ENCODE measurements at places on chromosomes 16 and 17.

DNA sequence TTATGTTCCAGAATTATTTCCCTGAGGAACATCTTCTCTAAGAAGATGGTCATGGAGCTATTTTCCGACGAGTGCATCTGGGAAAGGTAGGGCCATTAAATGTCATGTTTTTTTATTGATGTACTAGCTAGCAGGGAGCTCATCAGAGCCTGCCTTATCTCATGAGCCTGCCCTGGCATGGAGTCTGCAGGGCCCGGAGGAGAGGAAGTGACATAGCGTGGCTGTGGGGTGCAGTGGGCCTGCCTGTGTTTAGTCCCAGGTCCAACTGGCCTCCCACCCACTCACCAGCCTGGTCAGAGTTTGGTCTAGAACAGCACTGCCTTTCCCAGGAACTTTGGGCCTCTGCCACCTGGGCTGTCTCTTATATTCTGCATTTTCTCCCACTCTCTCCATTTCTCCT, 389.8 kb downstream of the SNX29 start:
- no peak for DNase-seq

DNA sequence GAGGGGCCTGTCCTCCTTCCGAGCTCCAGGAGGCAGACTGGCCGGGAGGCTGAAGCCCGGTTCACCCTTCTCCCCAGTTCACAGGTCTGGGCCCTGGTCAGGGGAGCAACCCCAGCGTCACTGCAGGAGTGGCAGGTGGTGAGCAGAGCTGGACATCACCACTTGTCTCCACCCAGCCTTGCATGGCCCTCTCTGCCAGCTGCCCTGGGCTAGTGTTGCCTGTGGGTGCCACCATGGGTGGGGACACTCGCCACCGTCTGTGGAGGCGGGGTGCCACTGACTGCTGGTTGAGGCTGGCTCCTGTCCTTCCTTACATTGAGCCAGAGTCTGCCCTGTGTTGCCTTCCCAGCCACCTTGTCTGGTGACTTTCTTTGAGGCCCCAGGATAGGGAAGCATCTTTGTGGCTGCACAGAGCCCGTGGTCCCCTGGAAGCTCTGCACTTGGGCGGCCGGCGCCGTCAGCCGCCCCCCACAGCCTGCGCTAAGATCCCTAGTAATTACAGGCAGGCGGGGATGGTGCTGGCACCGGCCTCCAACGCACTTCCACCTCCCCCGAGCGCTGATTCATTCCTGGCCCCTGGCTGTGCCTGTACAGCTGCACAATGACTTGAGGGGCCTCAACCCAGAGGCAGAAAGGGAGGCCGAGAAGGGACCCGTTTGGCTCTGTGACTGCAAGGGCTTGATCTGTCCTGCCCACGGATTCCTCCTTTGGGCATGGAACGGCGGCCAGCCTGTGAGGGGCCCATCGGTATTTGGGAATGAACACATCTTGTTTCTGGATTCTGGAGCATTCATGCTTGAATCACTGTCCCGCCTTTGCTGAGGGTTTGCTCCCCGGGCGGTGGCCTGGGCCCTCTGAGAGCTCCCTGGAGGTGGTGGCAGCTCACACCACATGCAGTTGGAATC, 5.2 kb downstream of the BAIAP2 start:
- no peak for DNase-seq

DNA sequence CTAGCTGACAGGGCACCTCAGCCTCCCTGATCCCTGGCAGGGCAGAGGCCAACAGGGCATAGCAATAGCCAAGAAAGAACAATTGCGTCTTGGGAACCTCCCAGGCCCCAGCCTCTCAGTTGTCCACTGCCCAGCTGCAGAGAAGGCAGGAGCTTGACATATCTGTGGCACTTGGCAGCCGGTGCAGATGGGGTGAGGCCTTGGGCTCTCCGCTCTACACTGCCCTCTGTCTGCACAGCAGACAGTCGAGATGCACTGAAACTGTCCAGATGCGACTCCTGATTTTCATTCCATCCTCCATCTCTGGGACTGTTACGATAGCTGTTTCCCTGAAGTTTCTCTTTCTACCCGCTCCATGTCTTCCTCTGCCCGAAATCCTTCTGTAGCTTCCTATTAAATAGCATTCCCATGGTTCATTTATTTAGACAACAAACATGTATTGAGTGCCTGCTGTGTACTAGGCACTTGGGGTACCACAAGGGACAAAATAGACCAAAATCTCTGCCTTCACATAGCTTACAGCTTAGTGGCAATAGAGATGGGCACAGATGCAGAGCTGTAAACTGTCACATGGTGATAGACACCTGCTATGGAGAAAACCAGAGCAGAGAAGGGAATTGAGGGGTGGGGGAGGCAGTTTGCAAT, 3.3 kb downstream of the POLR3E start:
- no peak for DNase-seq

DNA sequence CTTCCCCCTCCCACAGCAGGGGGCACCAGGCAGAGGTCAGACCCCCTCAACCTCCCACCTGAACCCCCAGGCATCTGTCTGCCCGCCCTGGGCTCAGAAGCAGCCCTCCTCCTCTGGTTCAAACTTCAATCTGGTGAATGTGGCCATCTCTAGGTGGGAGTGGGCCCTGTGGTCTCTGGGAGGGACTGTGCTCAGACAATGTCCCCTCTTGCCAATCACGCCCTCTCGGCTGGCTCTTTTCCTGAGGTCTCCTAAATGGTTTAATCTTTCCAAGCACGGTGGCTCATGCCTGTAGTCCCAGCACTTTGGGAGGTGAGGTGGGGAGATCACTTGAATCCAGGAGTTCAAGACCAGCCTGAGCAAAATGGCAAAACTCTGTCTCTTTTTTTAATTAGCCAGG, 15.2 kb downstream of the LITAF start:
- no peak for DNase-seq

GRCh38 chr16:57752581-57753447, 17.2 kb downstream of the KATNB1 start:
- no peak for DNase-seq

DNA sequence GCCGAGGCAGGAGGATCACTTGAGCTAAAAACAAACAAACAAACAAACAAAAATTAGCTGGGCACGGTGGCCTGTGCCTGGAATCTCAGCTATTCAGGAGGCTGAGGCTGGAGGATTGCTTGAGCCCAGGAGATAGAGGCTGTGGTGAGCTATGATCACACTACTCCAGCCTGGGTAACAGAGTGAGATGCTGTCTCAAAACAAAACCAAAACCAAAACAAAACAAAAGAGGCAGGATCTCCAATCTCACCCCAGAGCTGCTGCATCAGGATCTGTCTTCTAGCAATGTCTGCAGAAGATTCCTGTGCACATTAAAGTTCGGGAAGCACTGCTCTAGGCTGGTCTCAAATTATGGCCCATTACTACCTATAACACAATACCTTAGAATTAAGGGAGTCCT, 43.1 kb downstream of the MAP2K6 start:
- no peak for DNase-seq

GRCh38 chr16:85003076-85003475, 8.3 kb downstream of the ZDHHC7 start:
- no peak for DNase-seq

- no peak for DNase-seq
Measured at GRCh38 chr17:58997756-58998553, 108.7 kb downstream of the TRIM37 start.

GRCh38 chr16:84680165-84680842, 19.5 kb upstream of the USP10 start:
- no peak for DNase-seq

DNA sequence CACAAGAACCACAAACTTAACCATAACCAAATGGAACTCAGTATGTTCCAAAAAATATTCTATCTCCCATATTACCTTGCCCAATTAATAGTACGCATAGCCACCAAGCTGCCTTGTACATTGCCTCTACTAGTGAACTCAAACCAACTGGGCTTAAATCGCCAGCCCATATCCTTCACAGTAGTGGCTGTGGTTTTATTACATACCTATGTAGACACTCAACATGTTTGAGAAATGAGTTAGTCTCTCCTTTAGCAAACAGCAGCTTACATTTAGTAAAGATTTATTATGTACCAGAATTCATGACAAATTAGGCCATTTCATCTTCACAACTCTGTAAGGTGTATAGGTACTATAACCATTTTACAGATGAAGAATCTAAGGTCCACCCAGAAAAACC, 41.4 kb downstream of the GRB2 start:
- no peak for DNase-seq

DNA sequence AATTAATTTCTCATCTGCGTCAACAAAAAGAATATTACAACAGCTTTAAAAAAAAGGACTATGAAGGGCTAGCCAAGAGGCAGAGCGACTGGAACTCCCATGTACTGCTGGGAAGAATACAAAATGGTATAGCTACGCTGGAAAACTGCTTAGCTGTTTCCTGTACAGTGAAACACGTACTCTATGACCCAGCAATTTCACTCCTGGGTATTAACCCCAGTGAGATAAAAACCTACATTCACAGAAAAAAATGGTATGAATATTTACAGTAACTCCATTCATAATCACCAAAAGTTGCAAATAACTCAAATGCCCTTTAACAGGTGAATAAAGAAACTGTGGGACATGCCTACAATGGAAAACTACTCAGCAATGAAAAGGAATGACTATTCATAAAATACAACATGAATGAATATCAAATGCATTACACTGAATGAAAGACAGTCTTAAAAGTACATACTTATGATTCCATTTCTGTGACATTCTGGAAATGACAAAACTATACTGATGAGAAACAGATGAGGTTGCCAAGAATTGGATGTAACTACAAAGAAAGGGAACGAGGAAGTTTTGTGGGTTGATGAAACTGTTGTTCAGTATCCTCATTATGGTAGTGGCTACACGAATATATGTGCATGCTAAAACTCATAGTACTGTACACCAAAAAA, 27.6 kb downstream of the CMTM4 start:
- no peak for DNase-seq

- DNase-seq, result no peak
Measured at GRCh38 chr16:24246911-24247607, 9.1 kb upstream of the CACNG3 start.

GRCh38 chr16:85862476-85863383, 36.2 kb upstream of the IRF8 start:
- no peak for DNase-seq

- DNase-seq, result no peak
Measured at GRCh38 chr17:9484789-9485188, 90.8 kb downstream of the STX8 start.

DNA sequence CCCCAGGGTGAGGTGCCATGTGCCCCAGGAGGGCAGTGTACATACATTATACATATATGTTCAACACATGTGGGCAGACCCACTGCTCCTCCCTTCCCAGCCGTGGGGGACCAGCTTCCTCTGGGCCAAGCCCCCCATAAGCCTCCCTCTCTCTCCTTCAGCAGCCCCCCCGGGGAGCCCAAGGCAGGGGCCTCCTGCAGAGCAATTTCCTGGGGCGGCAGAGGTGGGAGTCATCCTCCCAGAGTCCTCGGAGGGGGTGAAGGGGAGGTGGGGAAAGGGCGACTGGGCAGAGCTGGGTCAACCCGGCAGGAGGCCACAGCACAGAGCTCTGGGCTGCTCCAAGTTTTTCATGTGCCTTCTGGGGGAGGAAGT, 235.1 kb downstream of the ZNF423 start:
- no peak for DNase-seq

DNA sequence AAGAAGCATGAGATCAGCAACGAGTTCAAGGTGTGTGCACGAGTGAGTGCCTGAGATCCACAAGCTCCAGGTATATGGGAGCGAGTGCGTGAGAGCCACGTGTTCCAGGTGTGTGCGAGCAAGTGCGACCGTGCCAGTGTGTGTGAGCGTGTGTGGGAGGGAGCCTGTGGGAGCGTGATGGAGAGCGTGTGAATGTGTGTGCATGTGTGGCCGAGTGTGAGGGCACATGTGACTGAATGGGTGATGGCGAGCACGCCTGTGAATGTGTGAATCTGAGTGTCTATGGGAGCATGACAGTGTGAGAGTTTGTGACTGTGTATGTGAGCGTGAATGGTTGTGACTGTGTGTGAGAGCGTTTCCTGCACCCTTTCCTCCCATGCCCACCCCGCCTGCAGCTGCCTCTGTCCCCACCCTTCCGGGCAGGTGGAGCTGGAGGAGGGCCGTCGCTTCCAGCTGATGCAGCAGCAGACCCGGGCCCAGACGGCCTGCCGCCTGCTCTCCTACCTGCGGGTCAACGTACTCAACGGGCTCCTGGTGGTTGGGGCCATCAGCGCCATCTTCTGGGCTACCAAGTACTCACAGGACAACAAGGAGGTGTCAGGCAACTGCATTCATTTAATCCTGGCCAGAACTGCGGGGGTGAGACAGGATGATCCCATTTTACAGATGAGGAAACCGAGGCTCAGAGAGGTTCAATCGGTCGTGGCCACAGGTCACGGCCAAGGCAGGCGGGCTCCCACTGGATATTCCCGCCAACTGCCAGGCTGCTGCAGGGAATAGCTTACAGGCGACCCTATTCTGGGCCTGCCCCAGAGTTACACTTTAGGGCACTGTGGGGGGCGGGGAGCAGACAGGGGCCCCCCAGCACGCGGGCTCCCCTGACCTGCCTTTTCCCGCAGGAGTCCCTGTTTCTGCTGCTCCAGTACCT, 3.7 kb downstream of the TMC8 start:
- no peak for DNase-seq

GRCh38 chr16:57012353-57012752, 23.0 kb downstream of the NLRC5 start:
- DNase-seq, result no peak

GRCh38 chr17:15453246-15453645, 14.2 kb downstream of the CDRT4 start:
- DNase-seq, result no peak

DNA sequence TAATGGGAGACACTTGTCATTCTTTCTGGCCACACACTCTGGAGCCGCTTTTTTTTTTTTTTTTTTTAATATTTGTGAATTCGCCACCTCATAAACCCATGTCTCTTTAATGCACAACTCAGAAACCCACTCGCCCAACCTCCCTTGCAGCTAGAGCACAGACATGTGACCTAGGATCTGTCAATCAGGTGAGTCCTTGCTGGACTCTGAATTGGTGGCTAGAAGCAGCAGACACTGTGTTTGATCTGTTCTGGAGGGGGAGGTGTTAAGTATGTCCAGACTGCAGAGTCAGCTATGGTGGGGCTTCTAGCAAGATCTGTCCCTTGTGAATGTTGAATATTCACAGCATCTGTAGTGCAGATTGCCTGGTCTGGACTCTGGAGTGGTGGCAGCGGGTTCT, 112.1 kb downstream of the PRKCB start:
- no peak for DNase-seq

DNA sequence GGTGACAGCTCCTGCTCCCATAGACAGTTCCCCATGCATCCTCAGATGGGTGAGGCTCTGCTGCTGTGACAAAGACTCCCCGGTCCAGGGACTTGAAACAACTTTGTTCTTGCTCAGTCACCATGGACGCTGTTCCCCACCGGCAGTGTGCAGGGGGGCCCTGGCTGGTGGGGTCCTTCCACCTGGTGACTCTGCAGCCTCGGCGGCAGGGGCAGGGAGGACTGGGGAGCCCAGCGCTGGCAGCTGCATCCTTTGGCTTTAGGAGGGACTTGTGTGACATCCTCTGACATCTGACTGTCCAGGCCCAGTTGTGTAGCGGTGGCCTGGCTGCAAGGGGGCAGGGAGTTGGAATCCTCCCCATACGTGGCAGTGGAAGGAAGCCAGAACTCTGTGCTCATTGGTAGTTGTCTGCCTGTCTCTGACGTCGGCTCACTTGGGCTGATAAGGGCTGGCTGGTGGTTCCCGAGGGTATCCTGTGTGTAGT, 107.3 kb downstream of the CMIP start:
- DNase-seq, result no peak
